ENCODE measurements at places on chromosomes 6 and 20.

DNA sequence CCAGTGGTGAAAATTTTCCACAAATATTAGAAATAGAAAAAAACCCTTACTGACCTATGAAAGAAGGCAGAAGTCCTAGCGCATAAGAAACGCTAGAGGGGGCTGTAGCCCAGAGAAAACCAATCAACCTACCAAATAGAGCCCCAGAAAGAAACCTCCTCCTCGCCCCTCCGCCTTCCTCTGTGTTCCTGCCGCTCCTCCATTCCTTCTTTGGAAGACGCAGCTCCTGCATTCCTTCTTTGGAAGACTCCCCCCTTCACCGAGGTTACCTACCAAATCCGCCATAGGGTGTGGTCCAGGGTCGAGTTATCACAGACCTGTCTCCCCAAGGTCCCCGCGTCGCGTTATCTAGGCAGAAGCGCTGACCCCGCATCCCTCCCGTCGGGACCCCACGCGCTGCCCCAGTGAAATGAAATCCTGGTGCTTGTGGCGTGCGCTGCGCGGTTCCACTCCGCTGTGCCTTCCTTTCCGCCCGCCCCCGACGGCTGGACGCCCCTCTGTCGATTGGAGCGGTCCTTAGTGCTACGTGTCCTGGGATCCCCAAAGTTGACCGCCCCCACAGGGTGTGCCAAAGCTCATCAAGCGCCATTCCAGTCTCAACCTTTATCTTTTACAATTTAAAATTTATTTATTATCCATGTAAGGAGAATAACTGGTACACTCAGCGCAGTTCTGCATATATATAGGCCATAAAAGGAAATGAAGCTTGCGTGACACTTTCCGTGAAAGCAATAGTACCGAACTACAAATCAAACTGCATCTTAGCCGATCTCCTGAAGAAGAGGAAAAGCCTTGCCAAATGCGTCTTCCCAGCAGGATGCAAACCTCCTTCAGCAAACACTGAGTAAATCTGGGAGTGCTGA, 13.0 kb downstream of the RPP21 start:
- peak; percentile 47 for DNase-seq

- no peak for DNase-seq
These were observed 69.5 kb upstream of the GATA5 start for GRCh38 chr20:62545271-62545670.

GRCh38 chr6:151325075-151326050, 66.0 kb downstream of the ZBTB2 start:
- DNase-seq = peak; percentile 51

DNA sequence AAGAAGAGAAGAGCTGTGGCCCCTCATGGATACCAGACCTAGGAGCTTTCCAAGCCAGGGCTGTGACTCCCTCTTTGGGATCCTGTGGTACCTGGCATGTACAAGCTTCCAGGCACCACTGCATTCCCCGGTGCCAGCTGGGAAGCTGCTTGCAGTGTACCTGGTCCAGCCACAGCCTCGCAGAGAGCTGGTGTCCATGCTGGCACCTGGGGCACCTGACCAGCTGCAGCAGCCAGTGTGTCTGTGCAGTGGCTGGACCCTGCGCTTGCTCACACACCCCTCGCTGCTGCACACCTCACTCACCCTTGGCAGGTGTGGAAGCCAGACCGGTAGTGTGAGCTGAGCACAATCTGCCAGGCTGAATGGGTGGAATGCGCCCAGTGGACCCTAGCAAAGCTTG, 190.9 kb upstream of the MAN1A1 start:
- no peak for DNase-seq

DNA sequence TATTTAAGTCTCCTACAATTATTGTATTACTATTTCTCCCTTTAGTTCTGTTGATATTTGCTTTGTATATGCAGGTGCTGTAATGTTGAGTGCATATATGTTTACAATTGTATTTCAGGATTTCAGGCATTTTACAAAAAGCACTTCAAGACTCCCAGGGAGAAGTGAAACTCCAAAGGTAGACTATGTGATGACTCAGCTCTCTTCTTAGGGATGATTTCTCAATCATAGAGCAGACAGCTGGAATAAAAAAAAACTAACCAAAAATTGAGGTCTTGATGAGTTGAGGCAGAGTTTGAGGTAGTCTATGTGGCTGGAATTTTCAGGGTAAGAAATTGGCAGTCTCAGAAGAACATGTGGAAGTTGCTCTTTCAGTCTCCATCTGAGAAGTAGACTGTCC, 786.1 kb downstream of the TFAP2A start:
- no peak for DNase-seq

- DNase-seq = peak; percentile 33
These were observed 245.0 kb downstream of the ARID1B start for GRCh38 chr6:157021993-157022740.

GRCh38 chr6:12132351-12133222, 120.5 kb downstream of the HIVEP1 start:
- DNase-seq = no peak

DNA sequence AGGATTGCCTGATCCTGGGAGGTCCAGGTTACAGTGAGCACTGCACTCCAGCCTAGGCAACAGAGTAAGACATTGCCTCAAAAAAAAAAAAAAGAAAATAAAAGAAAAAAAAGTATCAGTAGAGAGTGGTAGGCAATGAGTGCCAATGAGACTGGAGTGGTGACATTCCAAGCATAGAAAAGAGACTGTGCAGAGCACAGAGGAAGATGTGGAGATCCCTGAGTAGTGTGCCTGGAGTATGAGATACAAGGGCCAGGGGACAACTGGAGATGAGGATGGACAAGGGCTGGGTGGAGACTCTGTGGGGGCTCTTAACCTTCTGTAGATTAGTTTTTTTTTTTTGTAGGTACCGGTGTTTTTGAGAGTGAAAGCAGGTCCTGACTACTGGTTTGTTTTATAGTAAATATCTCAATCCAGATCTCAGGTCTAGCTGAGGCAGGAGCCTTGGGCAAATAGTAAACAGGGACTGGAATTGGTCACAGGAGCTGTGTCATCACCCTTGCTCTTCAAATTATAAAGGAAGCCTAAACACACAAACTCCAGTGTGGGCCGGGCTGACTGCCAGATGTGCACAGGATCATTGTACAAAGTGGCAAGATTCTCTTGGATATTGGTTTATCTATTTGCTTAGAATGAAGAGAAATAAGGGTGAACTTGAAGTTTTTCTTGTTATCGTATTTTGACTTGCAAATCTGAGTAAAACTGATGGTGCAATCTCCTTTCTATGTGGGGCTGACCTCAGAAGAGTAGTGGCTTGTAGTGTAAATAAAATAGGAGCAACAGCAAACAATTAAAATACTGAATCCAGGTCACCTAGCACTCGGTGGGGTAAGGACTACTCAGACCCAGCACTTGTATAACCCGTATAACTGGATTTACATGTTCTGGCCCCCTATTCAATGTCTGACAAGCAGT, 144.9 kb downstream of the SOX4 start:
- no peak for DNase-seq

DNA sequence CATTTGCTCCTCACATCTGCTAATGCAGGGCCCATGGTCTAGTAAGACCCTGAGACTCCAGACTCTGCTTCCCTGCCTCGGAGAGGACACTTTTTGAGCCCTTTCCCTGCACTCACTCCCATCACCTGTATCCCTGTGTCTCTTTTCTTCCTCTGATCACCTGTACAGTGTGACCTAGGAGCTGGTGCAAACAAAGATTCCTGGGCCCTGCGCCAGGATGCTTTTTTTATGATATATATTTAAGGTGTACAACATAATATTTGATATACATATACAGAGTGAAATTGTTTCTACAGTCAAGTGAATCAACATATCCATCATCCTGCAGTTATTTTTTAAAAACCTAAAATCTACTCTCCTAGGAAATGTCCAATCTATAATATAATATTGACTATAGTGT, 355.4 kb downstream of the MAFB start:
- no peak for DNase-seq

DNA sequence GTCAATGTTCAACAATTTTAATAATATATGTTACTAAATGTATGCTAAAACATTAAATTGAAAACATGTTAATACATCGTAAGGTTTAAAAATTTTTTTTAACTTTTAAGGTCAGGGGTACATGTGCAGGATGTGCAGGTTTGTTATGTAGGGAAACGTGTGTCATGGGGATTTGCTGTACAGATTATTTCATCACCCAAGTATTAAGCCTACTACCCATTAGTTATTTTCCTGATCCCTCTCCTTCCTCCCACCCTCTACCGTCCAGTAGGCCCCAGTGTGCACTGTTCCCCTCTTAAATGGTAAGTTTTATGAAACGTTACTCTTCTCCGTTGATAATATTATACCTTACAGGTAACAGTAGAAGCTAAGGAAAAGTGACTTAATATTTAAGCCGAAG, 15.8 kb downstream of the PDE7B start:
- no peak for DNase-seq
